Kasumi-1 (cell line): ENCODE measurements at places on chromosomes 12 and 14.

DNA sequence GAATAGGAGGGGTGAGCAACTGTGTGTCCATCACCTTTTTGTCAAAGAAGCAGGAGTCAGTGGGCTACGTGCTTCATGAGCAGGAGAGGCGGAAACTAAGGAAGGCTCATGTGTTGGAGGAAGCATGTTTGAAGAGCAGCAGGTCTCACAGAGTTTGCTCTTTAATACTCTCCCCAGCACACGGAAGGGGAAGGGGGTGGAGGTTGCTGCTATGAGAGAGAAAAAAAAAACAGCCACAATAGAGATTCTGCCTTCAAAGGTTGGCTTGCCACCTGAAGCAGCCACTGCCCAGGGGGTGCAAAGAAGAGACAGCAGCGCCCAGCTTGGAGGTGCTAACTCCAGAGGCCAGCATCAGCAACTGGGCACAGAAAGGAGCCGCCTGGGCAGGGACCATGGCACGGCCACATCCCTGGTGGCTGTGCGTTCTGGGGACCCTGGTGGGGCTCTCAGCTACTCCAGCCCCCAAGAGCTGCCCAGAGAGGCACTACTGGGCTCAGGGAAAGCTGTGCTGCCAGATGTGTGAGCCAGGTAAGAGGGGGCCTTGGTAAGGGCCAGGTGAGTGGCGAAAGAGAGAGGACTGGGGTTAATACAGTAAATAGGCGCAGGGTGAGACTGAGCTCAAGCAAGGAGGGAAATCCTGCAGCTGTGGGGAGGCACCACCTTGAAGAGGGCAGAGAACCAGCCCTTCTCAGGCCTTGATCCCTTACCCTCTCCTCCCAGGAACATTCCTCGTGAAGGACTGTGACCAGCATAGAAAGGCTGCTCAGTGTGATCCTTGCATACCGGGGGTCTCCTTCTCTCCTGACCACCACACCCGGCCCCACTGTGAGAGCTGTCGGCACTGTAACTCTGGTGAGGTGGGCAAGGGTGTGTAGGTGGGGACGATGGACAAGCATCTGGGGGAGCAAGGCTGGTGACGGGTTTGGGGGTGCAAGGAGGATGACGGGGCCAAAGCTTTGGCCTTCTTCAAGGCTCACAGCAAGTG lies at the start of gene CD27:
Gene CD27 (plus strand): TSS at position 252 of the 985 bp plus-strand sequence. CDS start 141 bp downstream, at position 393.
- DNase-seq, result no peak

DNA sequence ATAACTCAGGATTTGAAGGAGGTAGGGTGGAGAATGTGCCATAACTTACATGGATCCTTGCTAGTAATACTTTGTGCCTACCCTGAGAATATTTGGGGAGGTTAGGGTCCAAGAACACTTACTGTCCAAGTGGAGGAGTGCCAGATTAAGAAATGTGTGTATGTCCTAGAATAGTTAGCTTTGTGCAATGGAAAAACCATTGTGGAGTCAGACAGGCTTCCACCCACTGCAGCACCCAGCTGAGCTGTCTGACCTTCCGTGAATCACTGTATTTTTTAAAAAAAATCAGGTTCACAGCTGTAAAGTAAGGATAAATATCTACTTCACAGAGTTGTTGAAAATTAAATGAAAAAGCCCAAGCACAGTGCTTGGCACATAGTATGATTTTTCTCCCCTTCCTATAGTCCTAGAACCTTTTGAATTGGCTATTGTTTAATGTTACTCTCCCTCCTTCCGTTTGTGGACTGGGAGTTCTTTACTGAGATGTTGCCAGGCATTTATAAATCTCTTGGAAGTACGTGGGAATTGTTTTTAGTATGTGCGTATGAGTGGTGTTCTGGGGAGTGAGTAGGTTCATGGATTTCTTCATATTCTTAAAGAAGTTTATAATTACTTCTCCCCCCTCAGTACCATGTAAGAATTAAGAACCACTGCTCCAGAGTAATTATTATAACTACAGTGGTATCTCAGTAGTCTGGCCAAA lies 9.2 kb downstream of the RAB21 start:
- DNase-seq, result no peak

DNA sequence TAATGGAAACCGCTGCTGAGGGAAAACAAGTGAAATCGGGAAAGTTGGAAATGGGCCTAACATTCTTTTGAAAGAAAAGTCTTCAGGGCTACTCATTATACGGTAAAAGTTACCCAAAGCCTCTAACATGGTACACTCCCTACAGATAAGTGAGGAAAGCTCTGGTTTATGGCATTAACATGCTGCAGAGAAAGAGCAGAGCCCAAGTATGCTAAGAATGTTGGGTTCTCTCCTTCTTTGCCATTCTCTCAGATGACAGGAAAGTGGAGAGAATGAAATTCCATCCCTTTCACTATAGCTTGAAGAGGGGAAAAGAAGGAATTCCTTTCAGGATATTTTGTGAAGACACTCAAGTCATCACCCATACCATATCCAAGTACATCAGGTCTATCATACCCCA lies 348.0 kb downstream of the SEC23A start:
- DNase-seq, result no peak

DNA sequence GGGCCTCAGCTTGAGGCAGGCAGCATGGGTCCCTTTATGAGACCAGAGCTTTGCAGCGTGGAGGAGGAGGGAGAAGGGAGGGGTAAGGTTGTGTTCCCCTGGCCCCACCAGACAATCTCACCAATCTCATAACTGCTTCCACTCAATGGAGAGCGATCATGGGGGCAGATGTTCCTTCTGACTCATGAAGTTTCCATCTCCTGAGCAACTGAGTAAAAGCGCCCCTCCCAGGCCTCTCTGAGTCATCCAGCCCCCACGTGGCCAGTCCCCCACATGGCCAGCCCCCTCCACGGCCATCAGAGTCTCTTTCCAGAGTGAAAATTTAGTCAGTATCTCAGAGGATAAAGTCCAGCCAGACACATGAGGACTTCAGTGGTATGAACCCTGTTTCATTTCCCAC lies 39.2 kb upstream of the PLXNC1 start:
- DNase-seq, result no peak

DNA sequence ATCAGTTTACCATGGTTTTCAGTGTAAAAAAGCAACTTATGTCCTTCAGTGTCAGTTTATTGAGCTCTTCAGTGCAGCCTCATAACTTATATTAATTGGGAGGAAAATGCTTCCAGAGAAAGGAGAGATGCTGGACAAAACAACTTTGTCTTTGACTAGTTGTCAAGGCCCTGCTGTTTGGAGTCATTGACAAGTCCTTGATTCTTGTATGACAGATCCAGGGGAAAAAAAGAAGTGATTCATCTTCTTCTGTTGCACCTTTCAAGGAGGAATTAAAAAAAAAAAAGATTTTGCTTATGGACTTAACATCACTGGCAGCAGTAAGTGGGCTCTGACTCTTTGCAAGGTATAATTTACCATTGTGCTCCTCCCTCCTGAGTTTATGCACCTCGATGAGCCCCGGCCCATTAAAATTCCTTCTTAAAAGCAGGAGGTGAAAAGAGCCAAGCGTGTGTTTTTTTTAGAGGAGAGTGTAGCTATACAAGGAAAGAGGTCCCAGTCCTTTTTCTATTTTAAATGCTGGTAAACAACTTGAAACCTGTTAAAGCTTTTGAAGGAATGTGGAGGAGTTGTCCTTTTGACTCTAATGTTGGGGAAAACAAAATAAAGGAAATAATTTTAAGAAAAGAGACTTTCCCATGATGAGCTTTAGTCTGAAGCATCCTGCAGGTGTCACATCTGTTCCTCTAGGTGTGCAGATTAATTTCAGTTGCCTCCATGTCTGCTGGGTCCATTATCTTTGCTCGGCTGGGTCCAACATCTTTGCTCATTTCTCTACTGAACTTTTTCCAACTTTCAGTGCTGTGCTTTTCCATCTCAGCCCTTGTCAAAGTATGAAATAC lies 431.6 kb downstream of the RAD51B start:
- DNase-seq, result no peak

- no peak for DNase-seq
Observed at GRCh38 chr12:127964717-127965116, 302.3 kb upstream of the TMEM132C start.

- no peak for DNase-seq
Observed at GRCh38 chr14:86847140-86847539, 1145.8 kb downstream of the GALC start.

DNA sequence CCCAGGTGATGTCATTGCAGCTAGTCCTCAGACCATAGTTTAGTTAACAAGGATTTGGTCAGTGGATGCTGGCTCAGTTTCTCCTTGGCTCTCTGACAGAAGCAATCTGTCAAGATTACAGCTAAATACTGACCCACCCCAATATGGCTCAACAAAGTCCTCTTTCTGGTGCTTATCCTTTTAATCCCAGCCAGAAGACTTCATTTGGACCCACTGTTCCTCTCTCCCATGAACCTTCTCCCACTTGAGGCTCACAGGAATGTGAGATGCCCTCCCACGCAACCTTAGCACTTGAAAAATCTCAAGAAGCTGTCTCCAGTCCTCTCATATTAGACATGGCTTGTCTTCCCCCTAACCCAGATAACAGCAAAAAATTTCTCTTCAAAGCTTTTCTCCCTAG lies 47.7 kb downstream of the C12orf50 start:
- DNase-seq, result no peak

GRCh38 chr14:58280954-58281787 lies 17.2 kb upstream of the ARID4A start:
- DNase-seq, result peak; percentile 56

DNA sequence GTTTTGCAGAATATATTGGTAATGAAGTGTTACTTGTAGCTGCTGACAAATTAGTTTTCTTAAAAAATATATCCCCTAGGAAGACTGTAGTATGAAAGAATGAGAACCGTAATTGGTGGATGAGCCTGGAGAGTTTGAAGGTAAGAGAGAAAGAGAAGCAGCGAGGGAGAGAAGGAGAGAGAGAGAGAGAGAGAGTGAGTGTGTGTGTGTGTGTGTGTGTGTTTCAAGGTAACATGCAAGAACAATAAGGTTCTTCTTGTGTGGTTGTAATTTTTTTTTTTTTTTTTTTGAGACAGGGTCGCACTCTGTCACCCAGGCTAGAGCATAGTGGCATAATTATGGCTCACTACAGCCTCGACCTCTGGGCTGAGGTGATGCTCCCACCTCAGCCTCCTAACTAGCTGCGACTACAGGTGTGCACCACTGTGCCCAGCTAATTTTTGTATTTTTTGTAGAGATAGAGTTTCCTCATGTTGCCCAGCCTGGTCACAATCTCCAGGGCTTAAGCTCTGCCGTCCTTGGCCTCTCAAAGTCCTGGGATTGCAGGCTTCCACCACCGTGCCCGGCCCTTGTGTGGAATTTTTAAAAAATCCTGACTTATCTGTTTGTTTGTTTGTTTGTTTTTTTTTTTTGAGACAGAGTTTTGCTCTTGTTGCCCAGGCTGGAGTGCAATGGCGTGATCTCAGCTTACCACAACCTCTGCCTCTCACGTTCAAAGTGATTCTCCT lies 73.7 kb downstream of the RASSF3 start:
- no peak for DNase-seq

DNA sequence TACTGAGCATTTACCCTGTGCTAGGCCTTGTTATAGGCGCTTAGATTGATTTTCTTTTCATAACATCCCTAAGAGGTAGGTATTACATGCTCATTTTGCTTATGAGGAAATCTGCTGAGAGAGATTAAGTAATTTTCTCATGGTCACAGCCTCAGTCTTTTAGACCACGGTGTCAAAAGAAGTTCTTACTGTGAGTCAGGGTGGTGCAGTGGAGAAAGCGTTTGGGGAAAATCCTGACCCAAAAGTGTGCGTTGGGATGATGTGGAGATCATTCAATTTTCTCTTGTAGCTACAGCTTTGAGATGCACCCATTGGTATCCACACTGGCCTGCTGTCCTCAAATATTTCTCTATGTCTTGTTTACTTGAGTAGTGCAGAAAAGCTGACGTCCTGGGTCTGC lies 8.2 kb downstream of the ANG start:
- no peak for DNase-seq

- no peak for DNase-seq
Observed at GRCh38 chr12:6375269-6376078, at the start of gene SCNN1A. TSS of gene SCNN1A (minus strand) at chr12:6375563. CDS start at chr12:6374783, 780 bp downstream.

DNA sequence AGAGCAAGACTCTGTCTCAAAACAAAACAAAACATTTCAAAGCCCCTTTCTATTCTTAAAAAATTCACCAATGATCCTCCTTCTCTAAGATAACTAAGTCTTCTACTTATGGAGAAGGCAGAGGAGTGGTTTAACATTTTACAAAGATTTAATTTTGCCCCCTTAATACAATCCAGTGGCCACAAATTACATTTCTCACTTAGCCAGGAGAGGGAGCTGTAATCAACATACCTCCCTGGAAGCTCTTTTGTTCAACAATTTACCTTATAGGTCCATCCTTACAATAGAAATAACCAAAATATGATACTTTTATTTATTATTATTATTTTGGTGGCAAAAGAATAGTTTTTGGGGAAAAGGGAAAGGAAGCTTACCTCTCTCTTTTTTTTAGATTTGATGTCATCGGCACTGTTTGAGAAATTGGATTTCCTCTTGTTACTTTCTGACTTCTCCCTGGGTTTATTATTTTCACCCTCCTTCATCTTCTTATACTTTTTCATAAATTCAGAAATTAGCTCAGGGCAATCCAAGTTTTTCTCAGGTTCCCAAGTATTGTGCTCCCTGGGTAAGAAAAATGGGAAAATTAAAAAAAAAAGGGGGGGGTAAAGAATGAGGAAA lies 28.1 kb downstream of the CBX5 start:
- peak; percentile 79 for DNase-seq

DNA sequence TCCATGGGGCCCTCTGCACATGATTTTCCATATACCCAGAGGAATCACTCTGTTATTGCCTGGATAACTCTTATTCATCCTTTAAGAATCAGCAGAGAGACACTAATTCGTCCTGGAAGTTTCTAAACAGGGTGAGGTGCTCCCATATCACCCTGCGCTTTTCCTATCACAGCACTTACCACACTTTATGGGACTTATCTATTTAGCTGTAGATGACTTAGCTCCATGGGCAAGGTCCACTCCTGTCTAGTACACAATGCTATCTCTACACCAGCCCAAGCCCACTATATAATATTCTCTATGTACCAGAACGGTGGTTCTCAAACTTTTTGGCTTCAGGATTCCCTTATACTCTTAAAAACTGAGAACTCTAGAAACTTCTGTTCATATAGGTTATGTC lies 111.7 kb downstream of the EFCAB11 start:
- no peak for DNase-seq

DNA sequence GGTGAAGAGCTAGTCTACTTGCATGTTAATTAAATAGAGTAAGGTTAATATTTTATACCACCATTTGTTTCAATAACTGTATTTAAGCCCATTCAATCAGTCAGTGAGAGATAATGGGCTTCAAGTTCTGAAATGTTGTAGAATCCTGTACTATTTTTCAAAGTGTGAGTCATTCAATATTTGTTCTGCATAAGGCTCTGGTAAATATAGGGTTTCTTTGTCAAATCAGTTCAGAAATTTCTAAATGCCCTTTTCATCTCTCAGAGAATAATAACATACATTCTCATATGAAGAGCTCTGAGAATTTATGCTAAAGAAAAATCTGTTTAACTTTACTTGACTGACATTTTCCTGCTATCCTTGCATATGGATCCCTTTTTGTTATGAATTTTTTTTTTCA lies 493.3 kb downstream of the TMTC2 start:
- DNase-seq, result no peak

- DNase-seq, result no peak
Observed at GRCh38 chr14:64673316-64673715, 30.9 kb upstream of the PLEKHG3 start.
